ENCODE measurements at places on chromosomes 13 and 19.

DNA sequence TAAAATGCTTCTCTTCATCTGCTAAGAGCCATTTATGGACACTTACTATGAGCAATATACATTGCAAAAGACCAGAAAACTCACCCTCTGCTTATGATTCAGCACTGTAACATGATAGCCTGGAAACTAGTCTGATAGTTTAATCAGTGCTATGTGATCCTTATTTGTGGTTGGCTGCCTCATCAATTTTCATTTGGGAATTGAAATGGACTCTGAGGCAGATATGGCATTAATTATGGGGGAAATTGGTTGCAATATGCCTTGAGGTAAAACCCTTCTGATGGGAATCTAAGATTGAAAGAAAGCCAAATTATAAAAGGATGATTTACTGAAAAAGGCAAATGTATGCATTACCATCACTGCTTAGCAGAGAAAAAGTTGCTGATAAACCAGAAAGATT lies 33.5 kb downstream of the FAM216B start:
- DNase-seq = no peak

- DNase-seq = no peak
Measured at GRCh38 chr19:2271234-2272103, 10.5 kb downstream of the PEAK3 start.

GRCh38 chr13:51894239-51894638 lies 32.5 kb downstream of the CCDC70 start:
- DNase-seq = no peak

- DNase-seq = no peak
Measured at GRCh38 chr19:38255383-38256014, 675 bp downstream of the PPP1R14A start.

GRCh38 chr13:101053301-101054093 lies 362.8 kb downstream of the NALCN start:
- no peak for DNase-seq

DNA sequence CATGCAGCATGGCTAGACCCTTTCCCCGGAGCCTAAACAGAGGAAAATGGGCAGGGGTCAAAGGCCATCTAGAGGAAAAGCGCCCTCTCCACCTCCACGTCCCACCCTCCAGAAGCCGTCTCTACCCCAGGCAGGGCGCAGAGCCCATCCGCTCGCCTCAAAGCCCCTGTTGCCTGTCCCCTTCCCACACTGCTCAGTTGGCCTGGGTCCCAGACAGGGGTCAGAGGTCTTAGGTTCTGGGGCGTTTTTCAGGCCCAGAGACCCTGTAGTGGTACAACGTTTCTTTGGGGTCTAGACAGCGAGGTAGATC lies 285 bp downstream of the TMEM143 start:
- no peak for DNase-seq

GRCh38 chr13:106528718-106529414 lies 6.6 kb downstream of the EFNB2 start:
- no peak for DNase-seq

- no peak for DNase-seq
Measured at GRCh38 chr13:81988567-81988966, 1647.6 kb upstream of the SPRY2 start.

- no peak for DNase-seq
Measured at GRCh38 chr13:46146898-46147297, 35.1 kb downstream of the LCP1 start.

DNA sequence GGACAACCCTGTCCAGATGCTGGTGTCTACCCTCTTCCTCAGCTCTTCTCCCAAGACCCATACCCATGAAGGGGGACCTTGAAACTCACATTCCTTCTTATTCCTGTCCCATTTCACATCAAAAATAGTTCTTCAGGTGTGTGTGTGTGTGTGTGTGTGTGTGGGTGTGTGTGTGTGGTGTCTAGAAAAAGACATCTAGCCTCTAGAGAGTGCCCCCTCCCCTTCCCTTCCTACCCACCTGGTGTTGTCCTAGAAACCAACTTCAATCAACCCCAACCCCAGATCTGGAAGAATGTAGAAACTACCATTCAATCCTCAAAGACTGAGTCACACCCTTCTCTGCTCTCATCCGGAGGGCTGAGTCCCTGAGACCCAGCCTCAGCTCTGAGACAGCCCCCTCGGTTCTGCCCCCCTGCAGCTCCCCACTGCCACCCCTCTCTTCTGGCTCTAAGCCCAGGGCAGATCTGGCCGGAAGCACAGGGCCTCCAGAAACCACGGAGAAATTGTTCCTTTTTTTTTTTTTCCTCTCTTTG lies 3.5 kb downstream of the KCNN4 start:
- DNase-seq = no peak

GRCh38 chr19:50418176-50419021 lies at the start of gene SPIB:
TSS of gene SPIB (plus strand) at chr19:50418938. CDS start at chr19:50418963, 25 bp downstream.
- no peak for DNase-seq

- no peak for DNase-seq
Measured at GRCh38 chr13:105961438-105961837, 574.0 kb downstream of the EFNB2 start.

- no peak for DNase-seq
Measured at GRCh38 chr13:60425332-60425731, 28.3 kb downstream of the TDRD3 start.

- no peak for DNase-seq
Measured at GRCh38 chr19:51548213-51548651, 16.8 kb upstream of the SIGLEC6 start.

DNA sequence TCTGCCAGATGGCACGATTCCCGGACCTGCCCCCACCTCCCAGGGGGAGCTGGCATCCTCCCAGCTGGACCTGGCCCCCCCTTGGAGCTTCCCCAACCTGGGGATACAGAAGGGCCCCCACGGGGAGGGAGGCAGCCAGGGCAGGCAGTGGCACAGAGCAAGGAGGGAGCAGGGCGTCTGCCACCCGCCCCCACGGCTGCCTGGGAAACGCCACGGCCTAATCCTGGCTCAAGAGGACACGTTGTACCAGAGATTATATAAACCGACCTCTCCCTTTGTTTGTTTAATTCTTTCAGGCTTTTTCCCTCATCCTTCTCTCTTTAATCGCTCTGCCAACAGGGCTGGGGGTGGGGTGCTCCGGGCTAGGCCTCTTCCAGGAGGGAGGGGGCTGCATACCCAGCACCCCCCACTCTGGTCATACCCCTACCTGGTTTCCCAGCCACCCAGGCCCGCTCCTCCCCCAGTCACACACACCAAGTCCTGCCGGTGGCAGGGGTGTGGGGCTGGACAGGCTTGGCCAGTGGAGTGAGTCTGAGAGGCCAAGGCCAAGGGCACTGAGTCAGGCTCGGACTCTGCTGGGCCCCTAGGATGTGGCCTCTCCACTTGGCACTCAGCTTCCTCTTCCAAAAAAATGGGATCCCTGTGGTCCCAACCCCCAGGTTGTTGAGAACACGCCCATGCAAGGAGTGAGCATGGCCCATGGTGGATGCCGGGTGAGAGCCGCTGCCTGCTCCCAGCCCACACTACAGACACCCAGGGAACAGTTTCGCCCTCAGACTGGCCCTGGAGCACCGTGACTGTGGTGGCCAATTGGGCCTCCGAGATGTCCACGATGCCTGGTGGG lies 29.5 kb upstream of the NFIC start:
- no peak for DNase-seq

DNA sequence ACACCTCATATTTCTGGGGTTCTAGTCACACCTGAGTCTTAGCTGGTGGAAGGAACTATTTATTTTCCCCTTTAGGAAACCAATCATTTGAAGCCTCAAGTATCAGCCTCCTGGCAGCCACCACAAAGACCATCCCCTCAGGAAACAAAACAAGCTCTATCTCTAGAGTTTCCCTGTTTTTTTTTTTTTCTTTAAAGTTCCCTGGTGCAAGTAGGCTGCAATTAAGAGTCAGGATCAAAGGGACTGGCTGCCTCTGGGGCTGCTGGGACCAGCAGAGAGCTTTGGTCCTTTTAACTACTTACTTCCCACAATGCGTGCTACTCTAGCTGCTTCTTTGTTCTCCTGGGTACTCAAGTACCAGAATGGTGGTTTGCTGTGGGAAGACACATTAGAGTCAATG lies 11.4 kb downstream of the MBNL2 start:
- DNase-seq = no peak

DNA sequence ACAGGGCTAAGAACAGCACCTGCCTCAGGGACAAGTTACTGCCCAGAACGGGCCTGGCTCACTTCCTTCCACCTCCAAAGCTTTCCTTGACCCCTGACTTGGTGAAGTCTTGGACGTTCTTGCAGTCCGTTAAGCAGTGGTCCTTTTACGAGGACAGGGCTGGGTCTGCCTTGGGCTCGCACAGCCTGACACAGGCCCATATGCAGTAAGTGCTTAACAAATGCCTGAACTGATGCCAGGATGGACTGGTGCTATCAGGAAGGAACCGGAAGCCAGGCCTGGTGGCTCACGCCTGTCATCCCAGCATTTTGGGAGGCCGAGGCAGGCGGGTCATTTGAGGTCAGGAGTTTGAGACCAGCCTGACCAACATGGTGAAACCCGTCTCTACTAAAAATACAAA lies 1.8 kb upstream of the PLK5 start:
- no peak for DNase-seq

GRCh38 chr13:23639674-23640073 lies 69.5 kb downstream of the TNFRSF19 start:
- no peak for DNase-seq

GRCh38 chr13:99989276-99990125 lies 7.9 kb downstream of the ZIC2 start:
- no peak for DNase-seq

GRCh38 chr19:38321646-38322196 lies 2.1 kb downstream of the KCNK6 start:
- no peak for DNase-seq

DNA sequence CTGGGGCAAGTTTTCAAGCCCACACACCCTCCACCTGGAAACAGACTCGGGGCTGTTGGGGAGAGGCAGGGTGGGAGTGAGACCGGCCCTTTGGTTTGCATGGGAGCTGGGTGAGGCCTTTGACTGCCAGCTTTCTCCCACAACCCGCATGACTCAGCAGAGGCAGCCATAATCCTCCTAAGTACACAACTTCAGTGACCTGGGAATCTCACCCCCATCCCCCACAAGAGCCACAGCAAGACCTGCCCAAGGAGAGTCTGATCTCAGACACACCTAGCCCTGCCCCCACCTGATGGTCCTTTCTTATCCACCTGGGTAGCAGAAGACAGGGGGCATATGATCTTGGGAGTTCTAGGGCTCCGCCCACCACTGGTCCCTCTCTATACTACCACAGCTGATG lies 1615.4 kb downstream of the EFNB2 start:
- DNase-seq = no peak

DNA sequence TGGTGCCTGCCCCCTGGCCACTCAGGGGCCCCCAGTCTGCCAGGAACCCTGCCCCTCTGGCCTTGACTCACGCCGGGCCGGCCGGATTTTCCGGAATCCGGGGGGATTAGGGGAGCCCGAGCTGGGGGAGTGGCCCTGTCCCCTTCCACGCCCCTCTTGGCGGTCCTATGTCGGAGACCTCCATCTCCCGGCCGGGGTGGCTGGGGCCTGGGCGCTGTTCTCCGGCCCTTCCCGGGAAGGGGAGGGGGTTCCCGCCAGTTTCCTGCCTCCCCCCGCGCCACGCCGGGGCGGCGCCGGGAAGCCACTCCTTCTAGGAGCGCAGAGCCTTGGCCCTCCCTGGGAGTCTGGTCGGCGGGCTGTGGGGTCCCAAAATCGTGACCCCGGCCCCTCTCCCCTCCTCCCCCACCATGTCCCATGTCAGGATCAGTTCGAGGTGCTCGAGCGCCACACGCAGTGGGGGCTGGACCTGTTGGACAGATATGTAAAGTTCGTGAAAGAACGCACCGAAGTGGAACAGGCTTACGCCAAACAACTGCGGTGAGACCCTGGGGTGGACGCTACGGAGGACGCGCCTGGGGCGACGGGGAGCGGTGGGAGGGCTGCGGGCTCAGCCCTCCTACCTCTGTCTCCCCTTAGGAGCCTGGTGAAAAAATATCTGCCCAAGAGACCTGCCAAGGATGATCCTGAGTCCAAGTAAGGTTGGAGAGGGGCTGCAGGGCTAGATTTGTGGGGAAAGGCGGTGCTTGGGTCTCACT lies 1.3 kb downstream of the TRIP10 start:
- no peak for DNase-seq

GRCh38 chr13:98514288-98514687 lies 62.6 kb downstream of the STK24 start:
- DNase-seq = no peak

DNA sequence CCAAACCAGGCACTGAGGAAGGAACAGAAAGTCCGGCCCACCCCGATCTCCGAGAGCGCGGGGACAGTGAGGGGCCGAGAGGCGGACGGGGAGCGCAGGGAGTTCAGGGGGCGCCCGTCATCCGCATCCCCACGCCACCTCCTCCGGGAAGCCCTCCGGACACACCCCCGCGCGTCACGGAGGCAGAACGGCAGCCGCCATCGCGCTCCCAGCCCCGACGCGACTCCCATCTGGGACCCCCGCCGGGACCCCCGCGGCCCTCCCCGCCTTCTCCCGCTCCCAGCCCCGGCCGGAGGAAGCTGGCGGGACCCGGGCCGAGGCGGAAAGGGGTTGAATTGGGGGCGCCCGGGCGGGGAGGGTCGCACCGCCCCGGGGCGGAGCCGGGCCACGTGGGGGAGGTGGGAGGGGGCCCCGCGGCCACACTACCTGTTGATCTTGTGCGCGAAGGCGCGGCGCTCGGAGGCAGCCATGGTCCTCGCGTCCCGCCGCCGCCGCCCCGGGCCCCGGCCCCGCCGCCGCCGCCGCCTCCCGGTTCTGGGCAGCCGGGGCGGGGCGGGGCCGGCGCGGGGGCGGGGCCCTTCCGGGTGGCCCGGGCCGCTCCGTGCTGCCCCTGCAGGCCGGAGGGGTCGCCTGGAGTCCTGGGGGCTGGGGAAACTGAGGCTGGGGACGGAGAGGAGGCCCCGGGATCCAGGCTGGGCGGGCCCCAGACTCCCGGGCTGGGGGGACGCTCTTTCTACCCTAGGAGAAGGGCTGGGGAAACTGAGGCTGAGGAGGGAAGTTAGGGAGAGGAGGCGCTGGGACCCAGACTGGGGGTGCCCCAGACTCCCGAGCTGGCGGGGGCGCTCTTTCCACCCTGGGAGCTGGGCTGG lies at the start of gene DOCK6:
Gene DOCK6 (minus strand): TSS at position 554 of the 869 bp plus-strand sequence. CDS start 84 bp downstream, at position 470.
- DNase-seq = peak; percentile 35

GRCh38 chr13:98307463-98308085 lies 130.5 kb upstream of the RNF113B start:
- no peak for DNase-seq

DNA sequence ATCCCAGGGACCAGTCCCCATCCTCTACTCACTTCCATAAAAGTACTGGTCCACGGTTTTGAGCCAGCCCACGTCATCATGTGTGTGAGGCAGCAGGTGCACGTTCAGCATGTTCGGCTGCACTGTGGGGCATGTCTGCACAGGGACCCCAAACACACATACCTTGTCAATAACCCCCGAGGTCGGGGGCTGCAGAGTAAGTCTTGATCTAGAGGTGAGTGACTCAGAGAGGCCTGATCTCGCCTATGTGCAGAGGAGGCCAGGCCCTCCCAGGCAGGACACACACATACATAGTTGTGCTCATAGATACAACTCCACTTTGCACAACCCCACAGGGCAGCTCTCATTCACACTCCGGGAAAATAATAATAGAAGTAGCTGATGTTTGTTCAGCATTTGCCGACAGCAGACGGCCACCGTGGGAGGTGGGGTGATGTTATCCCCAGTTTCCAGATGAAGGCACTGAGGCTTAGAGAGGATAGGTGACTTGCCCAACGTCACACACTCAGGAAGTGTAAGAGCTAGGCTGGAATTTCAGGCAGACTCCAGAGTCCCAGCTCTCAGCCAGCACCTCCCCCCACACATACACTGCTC lies 774 bp downstream of the MAN2B1 start:
- peak; percentile 27 for DNase-seq

GRCh38 chr19:50050406-50051227 lies 24.8 kb downstream of the ZNF473 start:
- peak; percentile 86 for DNase-seq

GRCh38 chr19:58562122-58563033 lies 4.0 kb upstream of the UBE2M start:
- DNase-seq = peak; percentile 36

All from stimulated activated CD4-positive, alpha-beta T cell treated with anti-CD3 and anti-CD28 coated beads, Interleukin-4, amount 100 ng/mL, for 1 hour (primary cell).